Left lung (tissue), 14 donors: ENCODE measurements at places on chromosomes 3 and 15. TPM values are rescaled to one million over a fixed set of nuclear protein-coding genes. Genes with fewer than 3 reads are reported as not detected.

The TP63 gene
- 2.7 TPM for total RNA-seq

The ARF4 gene
- total RNA-seq: 228 TPM

The CLDN16 gene
- total RNA-seq: 0.18 TPM

The HACL1 gene
- 15.6 TPM for total RNA-seq

The WDR93 gene
- total RNA-seq: 0.52 TPM
